ENCODE measurements at places on chromosomes 13 and 19.

DNA sequence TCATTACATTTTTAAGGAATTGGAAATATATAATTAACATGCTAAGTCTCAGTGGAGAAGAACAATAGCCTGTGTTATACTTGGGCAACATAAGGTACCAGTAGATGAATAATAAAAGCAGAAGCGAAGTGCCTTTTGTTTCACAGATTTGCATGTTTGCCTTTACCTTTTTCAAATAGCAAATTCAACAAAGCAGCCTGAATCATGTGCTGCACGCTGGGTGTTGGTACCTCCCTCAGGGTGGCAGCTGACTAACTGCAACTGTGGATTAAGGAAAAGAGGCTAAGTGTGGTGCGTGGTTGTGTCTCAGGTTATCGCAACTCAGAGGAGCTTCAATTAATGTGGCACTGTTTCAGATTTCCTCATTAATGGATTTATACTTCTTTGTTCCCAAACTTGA is 189.0 kb downstream of the LMO7 start:
- no peak for DNase-seq
- no peaks in the 10 kb centered on the region for H3K27me3 ChIP-seq
- no peak overlapping the region for H3K27ac ChIP-seq
- no peaks in the 10 kb centered on the region for H3K4me1 ChIP-seq

DNA sequence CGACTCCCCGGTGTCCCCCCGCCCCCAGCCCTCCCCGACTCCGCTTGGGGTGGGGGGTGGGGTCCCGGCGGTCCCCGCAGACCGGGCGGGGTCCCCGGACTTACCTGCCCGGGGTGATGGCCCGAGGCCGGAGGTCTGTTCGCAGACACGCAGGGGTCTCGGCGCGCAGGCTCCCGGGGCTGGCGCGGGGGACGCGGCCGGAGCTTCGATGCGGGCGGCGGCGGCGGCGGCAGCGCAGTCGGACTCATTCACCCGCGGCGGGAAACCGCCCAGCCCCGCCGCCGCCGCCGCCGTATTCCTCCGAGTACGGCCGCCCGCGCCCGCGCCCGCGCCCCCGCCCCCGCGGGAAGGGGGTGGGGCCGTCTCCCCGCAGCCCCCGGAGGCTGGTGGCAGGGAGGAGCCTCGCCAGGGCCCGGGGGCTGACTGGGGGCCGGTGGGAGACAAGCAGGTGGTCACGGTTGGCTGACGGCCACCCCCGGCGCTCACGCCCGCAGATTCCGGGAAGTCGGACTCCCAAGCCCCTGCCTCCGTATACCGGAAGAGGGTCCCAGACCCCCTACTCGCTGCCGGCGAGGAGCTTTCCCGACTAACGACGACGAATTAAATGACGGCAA is at the start of gene C2CD4C:
TSS of gene C2CD4C (minus strand) at position 246 of the 614 bp plus-strand sequence. CDS start 786 bp downstream, outside the sequence.
- H3K4me3 ChIP-seq = peak within 1 kb of the TSS; percentile 42
- H3K27me3 ChIP-seq = no peaks in the 10 kb centered on the region
- H3K4me1 ChIP-seq = peaks cover 11% of the 10 kb centered on the region
- no peaks in the 10 kb centered on the region for H3K36me3 ChIP-seq
- H3K27ac ChIP-seq = no peak within 1 kb of the TSS

DNA sequence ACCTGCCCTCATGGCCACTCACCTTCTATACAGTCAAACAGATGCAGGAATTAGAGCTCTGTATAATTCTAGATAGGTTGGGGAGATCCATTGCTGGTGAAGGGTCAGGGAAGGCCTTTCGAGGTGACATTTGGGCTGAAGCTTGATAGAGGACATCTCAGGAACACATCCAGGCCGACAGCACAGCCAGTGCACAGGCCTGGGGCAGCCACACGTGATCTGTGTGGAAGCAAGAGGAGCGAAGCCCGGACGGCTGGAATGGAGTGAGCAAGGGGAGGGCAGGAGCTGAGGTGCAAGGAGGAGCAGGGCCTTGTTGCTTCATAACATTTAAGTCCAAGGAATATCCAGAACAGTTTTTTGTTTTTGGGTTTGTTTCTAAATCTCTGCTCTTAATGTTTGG is 4.5 kb upstream of the OVOL3 start:
- no peaks in the 10 kb centered on the region for H3K36me3 ChIP-seq
- H3K27ac ChIP-seq = no peak overlapping the region
- no peaks in the 10 kb centered on the region for H3K27me3 ChIP-seq
- DNase-seq = no peak
- H3K4me3 ChIP-seq = no peak overlapping the region

DNA sequence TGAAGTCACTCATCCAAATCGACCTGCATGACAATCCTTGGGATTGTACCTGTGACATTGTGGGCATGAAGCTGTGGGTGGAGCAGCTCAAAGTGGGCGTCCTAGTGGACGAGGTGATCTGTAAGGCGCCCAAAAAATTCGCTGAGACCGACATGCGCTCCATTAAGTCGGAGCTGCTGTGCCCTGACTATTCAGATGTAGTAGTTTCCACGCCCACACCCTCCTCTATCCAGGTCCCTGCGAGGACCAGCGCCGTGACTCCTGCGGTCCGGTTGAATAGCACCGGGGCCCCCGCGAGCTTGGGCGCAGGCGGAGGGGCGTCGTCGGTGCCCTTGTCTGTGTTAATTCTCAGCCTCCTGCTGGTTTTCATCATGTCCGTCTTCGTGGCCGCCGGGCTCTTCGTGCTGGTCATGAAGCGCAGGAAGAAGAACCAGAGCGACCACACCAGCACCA is 5.9 kb downstream of the SLITRK5 start:
- H3K4me3 ChIP-seq = peak overlapping the region; percentile 37
- no peaks in the 10 kb centered on the region for H3K36me3 ChIP-seq
- no peak for DNase-seq
- peaks cover 10% of the 10 kb centered on the region for H3K4me1 ChIP-seq

DNA sequence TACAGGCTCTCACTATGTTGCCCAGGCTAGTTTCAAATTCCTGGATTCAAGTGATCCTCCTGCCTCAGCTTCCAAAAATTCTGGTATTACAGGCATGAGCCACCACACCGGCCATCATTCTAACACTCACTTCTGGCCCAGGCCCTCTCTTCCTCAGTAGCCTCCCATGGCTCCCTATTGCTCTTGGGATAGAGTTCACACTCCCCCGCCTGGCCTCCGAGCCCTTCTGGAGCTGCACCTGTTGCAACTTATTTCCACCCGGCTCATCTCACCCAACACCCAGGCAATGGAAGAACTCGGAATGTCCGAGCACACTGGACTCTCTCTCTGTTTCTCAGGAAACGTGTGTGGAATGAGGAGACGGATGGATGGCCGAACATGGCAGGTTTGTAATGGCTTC is 9.0 kb upstream of the SBK3 start:
- H3K27me3 ChIP-seq = no peaks in the 10 kb centered on the region
- H3K27ac ChIP-seq = no peak overlapping the region
- H3K36me3 ChIP-seq = no peaks in the 10 kb centered on the region
- no peak for DNase-seq

DNA sequence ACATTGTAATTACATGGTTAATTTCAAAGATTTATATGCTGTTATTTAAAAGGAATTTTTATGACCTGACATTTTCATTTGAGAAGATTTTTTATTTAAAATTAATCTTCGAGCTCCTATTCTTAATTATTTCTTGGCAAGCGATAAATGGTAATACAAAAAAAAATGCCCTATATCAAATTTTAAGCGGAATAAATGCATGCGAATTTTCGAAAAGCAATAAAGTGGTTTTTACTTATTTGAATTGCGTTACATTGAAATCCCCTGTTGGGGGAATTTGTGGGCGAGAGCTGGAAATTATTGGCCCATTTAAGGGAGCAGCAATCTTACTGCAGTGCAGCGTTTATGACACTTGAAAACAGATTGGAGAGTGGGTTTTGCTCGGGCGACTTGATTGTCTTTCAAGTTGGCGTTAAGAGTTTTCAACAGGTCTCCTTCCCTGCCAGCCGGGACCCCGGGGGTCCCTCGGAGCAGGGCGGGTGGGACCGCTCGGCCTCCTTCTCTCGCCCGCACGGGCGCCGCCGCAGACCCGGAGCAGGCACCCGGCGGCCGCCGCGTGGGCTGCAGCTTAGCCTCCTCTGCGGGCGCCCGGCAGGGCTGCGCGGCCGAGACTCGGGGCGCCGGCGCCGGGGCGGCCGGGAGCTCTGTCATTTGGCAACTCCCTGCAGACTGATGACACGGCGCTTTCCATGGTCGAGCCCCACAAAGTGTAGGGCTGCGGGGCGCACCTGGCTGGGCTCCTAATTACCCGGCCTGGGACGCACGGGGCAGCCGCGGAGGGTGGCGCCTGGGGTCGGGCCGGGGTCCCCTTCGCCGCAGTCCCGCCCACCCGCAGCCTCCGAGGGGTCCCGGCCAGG is 255.1 kb upstream of the SOX21 start:
- H3K27me3 ChIP-seq = peaks cover 36% of the 10 kb centered on the region
- no peaks in the 10 kb centered on the region for H3K36me3 ChIP-seq
- no peaks in the 10 kb centered on the region for H3K4me1 ChIP-seq
- H3K27ac ChIP-seq = no peak overlapping the region
- peak; percentile 58 for DNase-seq

DNA sequence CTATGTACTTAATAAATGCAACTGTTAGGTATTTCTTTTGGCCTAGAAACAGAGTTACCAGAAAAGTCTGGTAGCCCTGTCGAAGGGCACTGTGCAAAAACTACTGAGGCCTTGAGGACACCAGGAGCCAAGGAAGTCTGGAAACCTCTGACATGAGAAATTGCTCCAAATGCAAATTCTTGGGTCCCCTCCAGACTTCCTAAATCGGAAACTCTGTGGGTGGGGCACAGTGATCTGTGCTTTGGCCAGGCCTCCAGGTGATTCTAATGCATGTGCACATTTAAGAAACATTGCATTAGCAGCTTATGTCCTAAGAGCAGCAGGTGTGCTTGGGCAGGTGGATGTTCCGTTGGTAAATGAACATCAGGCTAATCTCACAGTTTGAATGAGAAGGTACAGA is 50.0 kb downstream of the STARD13 start:
- no peaks in the 10 kb centered on the region for H3K36me3 ChIP-seq
- no peak overlapping the region for H3K4me3 ChIP-seq
- DNase-seq = no peak
- H3K4me1 ChIP-seq = peaks cover 10% of the 10 kb centered on the region

Data from pancreas (tissue), 10 donors.